ENCODE measurements at places on chromosomes 11 and 22. TPM values are rescaled to one million over a fixed set of nuclear protein-coding genes. Genes with fewer than 3 reads are reported as not detected.
A peak's percentile ranks its signal among the peaks of the same experiment; 100 is the strongest.

GRCh38 chr11:63667995-63668795, 3.0 kb downstream of the ATL3 start:
- DNase-seq = peak; percentile 97

GRCh38 chr22:30481711-30482110, 9.9 kb upstream of the SEC14L3 start:
- DNase-seq = peak; percentile 8

GRCh38 chr11:17560281-17561110, 13.4 kb downstream of the OTOG start:
- no peak for DNase-seq

PHOX2A gene
- polyA plus RNA-seq = not detected

LMO1 gene
- not detected for polyA plus RNA-seq

- DNase-seq = no peak
These were observed 249.6 kb upstream of the B3GAT1 start for GRCh38 chr11:134661660-134662059.

P2RY2 gene
- polyA plus RNA-seq = not detected

DNA sequence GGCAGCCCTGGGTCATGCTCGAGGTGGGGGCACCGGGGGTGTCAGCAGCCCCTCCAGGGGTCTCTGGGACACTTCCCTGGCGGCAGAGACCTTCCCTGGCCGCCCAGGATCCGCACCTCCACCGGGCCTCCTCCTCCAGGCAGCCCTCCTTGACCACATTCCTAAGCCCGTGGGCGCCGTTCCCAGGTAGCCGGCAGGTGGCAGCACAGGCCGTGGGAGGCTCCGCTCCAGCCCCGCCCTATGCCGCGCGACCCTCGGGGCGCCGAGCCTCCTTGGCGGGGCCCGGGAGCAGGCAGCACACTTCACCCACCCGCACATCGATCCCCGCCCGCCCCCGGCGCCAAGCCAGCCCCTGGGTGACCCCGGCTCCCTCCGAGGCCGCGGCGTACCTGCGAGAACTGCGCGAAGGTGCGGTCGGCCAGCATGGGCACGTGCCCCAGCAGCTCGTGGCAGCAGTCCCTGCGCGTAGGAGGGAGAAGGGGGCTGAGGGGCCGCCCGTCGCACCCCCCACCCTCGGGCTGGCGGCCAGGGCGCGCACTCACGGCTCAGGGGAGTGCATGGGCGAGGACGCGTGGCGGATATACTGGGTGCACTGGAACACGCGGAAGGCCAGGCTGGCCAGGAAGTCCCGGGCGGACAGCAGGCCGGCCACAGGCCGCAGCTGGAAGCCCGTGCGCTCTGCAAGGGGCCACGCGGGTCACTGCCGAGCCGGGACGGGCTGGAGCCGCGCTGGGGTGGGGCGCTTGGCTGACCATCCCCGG, 5.3 kb upstream of the INS start:
- DNase-seq = no peak

GRCh38 chr11:112290493-112290850, 29.8 kb upstream of the PLET1 start:
- DNase-seq = no peak

DNA sequence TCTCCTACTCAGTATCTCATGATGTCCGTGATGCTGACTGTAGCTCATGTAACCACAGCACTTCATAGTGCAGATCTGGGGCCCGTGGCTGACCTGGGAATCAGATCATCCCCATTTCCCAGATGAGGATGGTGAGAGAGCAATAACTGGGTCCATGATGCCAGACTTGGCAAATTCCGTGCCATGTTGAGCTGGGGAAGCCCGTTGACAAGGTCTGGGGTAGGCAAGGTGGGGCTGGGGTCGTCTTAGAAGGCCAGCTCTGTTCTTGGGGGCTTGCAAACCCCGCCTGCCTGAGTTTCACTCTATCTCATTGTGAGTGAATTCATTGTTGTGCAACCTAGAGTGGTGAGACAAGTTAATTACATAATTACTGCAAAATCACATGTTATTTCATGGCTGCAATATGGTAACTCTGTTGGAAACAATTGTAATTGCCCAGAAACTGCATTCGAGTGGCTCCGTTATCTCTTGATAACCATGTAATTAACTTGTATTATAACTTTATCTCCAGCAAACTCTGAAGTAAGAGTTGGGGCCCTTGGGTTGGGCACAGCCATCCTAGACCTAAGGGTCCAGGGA, 41.7 kb downstream of the LMO1 start:
- no peak for DNase-seq

DNA sequence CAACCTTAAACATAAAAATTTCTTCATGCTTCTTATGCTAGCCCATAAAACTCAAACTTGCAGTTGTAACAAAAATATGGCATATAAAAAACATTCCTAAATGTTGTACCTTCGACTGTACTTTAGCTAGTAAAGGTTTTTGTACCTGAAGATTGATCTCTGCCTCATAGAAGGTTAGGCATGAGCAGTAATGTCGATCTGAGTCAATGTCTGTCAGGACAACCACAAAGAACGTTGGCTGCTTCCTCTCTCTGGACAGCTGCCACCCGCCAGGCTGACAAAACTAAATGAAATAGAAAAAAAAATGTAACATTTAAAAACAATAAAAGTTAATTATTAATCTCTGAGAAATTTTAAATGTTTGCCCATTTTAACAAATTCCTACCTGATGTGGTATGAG, 251.3 kb downstream of the SBF2 start:
- no peak for DNase-seq

GRCh38 chr22:44807915-44808690, 55.7 kb downstream of the ARHGAP8 start:
- DNase-seq = no peak

DNA sequence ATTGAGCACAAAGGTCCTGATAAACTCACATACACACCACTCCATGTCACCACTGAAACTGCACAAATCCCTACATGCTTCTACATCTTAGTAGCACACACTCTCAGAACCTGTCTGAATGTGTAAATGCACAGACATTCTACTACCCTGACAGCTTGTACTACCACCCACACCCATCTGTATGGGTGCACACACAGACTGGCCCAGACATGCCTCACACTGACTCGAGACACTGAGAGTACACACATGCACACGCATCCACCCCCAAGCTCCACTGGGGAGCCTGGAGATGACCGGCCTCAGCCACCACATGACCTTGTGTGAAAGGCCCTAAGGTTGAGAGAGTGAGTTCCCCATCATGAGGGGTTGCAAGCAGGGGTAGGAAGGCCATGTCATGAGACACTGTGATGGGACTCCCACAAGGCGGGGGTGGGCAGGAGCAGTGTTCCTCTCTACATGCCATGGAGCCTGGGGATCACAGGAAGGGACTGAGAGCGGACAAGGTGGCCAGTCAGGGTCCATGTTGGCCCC, 28.1 kb downstream of the ARAP1 start:
- DNase-seq = no peak

DNA sequence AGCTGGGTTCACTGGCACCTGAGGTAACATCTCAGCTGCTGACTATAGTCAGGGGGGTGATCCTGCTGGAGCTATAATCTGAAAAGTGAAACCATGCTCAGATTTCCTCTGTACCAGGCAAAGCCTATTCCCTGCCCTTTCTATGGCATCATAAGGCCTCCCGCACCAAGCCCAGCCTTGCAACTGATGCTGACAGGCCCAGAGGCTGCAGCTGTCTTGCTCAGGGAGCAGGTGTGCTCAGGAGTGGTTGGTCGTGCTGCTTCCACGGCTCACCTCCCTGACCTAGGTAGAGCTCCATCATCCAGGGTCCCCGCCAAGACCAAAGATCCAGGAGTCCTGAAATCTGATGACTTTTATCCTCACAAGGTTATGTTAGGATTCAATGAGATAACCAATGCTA, 121.7 kb downstream of the FEZ1 start:
- no peak for DNase-seq

JAM3 gene
- 38.0 TPM for polyA plus RNA-seq

GRCh38 chr22:24325105-24325757, 54.6 kb downstream of the SPECC1L start:
- DNase-seq = peak; percentile 92

CD81 gene
- polyA plus RNA-seq = 689 TPM

DNA sequence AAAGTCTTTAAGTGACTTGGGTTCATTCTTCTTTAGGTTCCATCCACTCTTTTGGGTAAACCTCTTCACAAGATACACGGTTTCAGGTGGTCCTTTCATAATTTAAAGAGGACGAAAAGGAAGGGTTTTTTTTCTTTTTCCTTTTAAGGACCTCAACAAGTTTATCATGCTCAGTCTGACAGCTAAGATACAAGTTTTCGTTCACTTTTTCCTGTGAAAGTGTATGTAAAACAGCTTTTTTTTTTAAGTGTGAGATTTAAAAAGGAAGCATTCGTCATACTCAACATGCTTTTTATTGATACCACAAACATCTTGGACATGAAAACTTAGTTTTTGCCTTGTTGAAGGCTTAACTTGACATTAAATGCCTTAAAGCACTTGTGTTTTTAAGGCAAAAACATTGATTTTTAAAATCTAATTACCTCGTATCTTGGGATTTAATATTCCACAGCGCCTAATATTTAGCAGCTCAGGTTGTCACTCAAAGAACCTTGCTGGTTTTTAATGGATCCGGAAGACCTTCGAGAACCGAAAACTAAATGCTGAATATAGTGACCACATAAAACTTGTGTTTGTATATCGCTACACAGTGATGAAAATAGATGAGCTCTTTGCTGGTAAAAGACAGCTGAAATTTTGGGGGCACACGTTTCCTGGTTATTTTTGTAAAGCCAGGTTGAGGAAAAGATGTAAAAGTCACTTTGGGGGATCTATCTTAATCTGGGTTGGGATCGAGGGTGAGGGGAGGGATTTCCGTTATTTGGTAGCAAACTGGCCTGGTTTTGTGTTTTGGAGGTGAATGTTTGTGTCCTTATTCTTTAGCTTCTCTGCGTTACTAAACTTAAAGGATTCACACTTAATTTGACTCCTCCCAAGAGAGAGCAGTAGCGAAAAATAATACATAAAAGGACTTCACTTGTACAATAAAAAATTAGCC, 2.3 kb downstream of the PCF11 start:
- no peak for DNase-seq

LRRC10B gene
- not detected for polyA plus RNA-seq

MYO18B gene
- not detected for polyA plus RNA-seq

SCARF2 gene
- polyA plus RNA-seq = 37.0 TPM

DNA sequence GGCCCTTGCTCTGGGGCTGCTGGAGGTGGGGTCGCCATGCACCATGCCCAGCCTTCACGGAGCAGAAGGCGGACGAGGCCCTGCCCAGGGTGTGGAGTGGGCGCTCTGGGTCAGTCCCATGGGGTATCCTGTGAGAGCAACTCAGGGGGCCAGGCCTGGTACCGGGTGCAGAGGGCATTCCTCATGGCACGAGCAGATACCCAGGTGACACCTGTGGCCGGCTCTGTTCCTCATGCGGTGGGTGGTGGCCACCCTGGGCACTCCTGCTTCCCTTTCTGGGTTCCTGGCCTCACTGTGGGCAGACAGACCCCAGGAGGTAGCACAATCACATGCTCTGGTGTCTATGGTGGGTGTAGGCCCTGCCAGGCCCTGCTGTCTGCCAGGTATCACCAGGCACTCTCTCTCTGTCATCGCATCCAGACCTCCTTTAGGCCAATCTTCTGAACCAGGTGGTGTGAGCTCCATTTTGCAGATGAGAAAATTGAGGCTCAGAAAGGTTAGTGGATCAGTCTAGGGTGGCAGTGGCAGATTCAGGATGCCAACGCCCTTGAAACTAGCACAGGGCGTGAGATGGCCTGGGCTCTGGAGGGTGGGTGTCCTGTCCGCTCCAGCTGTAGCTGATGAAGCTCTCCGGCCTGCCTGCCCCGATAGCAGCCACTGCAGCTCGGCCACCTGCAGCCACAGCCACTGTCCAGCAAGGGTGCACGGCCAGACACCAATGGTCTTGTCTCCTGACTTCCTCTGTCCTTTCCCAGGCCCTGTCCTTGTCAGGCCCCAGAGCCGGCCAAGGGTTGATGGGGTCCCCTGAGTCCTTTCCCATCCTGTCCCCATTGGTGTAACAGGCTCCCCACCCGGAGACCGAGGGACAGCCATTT, 15.1 kb downstream of the DGKZ start:
- no peak for DNase-seq

DNA sequence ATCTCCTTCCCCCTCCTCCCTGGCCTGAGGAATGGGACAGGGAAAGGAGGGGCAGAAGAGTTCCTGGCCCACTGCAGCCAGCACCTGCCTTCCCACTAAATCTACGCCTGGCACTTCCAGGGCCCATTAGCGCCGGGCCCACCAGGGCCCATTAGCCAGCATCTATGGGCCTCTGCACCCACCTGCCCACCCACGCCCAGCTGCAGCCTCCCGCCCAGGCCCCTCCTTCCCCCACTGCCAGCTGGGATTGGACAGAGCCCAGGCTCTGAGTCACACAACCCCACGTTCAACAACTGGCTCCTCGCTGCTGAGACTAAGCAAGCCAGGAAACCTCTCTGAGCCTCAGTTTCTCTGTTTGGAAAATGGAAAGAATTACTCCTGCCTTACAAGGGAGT, 48.7 kb downstream of the CYTH4 start:
- peak; percentile 79 for DNase-seq

DNA sequence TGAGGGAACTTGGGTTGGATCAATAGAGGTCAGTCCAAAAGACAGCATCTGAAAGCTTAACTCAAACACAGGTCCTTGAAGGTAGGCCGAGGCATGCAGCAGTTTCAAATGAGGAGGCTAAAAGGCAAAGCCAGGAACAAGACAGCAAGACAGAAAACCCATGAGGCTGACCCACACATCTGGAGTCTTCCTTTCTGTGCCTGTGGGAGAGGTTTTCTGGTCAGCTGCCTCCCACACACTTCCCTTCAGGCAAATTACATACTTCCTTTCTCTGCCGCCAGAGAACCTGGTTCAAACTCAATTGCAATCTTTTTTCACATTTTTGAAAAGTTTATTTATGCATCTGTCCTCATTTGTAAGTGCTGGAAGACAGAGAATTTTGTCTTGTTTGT, 29.8 kb upstream of the CRTAM start:
- DNase-seq = peak; percentile 73

Measured in IMR-90 (cell line).